ENCODE measurements at places on chromosomes 11 and 22.

GRCh38 chr11:12179531-12179930 is 69.1 kb downstream of the MICAL2 start:
- no peak for DNase-seq

GRCh38 chr11:29962243-29962642 is 54.6 kb downstream of the KCNA4 start:
- DNase-seq: no peak

DNA sequence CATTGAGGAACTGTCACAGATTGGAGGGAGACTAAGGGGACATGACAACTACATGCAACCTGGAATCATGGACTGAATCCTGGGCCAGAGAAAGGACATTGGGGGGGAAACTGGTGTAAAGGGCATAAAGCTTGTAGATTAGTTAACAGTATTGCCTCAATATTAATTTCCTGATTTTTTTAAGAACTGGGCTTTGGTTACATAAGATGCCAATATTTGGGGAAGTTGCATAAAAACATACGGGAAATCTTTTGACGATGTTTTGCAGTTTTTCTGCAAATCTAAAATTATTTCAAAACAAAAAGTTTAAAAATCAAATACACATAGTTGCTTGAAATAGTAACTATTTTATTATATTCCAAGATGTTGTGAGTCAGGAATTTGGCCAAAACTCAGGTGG is 2.9 kb upstream of the FOLR3 start:
- DNase-seq: no peak

- DNase-seq: no peak
Observed at GRCh38 chr11:76049511-76049910, 156.8 kb downstream of the WNT11 start.

DNA sequence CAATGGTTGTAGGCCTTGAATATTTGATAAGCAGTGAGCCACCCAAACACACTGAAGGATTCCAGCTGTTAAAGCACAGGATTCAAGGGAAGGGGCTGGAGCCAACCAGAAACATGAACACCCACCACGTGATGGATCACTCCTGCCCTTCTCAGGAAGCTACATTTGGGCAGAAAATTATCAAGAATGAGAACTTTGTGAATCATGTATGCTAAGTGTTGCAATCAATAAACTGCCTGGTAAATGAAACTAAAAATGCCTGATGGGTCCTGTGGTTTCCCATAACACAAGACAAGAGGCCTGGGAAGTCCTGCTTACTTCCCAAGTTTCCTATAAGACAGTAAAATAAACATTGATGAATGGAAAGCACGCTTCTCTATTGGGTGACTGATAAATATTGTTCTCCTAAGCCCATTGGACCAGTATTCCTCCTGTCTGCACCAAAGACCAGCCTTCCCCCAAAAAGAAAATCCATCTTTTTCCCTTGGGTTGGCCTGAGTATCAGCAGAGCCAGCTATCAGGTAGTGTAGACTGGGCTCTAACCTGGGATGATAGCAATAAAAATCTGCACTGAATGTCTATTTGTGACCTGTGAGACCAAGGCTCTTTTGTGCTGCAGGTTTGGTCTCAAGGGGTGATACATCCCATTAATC is 98.4 kb downstream of the CCDC83 start:
- DNase-seq: no peak

DNA sequence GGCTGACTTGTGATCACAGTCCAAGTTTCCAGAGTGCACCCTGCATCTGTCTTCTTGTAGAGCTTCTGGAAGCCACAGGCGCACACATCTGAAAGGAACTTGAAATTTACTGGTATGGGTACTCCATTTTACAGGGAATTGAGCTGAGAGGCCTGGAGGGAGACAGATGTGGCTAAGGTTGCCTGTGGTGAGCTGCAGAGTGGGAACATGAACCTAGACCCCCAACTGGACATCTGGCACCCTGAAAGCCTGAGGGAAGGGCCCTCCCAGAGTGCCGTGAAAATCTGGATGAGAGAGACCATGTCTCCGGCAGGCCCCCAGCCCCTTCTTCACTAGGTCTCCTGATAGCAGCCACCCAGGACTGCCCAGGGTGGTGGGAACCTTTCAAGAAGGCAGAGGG is 22.6 kb upstream of the SOX10 start:
- DNase-seq: no peak

DNA sequence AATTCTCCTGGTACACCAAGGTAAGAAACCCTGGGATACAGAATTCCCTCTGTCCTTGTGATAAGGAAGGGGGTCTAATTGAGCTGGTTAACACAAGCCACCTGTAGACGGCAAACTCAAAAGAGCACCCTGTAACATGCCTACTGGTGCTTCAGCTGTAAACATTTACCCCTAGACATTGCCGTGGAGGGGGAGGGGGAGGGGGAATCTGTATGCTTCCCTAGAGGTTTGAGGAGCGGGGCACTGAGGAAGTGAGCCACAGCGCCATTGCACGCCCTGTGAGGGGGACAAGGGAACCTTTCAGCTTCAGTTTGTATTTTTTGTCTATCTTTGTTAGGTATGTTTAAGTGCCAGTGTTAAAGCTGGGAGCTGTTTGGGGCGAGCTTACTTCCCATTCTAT is 99.8 kb downstream of the AASDHPPT start:
- no peak for DNase-seq

DNA sequence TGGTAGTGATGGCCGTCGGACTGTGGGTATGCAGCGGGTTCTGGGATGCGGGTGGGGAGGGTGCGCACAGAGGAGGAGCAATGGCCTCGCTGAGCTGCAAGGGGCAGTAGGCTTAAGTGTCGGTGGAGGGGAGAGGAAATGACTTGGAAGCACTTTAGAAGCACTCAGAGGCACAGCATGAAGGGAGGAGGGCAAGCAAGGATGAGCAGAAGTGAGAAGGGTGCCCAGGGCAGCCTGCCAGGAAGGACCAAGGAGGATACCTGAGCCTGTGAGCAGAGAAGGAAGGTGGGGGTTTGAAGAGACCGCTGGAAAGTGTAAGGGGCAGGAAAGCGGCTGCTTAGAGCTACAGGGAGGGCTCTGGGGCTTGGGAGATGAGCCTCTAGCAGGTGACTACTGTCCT is 330 bp downstream of the SLC5A1 start:
- no peak for DNase-seq

DNA sequence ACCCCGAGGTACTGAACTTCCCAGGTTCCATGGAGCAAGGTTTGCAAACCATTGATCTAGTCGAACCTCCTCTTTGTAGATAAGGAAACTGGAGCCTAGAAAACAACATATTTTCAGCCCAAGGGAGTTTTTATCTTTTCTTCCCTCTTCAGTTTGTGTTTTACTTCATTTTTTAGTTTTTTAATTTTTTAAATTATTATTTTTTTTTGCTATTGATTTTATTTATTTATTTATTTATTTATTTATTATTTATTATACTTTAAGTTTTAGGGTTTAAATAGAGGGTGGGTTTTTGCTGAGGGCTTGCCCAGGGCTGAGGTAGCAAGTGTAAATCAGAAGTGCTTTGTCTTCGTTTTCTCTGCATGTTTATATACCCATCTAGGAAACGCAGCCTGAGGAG is 26.9 kb downstream of the CEP164 start:
- no peak for DNase-seq

DNA sequence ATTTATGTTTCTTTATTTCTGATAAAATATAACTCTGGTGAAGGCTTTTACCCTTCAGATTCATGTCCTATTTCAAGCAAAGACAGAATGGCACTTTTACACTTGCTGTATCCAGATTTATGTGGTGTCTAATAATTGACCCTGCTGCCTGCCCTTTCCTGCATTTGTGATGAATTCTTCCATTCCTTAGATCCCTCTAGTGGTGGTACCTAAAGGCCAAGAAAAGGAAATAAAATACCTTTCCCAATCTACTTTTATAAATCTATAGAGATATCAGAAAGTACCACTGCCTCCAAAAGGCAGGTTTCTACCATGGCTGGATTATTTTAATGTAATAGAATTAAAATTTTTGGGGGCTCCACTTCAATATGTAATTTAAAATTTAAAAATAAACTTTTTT is 34.2 kb downstream of the CCDC81 start:
- DNase-seq: no peak

DNA sequence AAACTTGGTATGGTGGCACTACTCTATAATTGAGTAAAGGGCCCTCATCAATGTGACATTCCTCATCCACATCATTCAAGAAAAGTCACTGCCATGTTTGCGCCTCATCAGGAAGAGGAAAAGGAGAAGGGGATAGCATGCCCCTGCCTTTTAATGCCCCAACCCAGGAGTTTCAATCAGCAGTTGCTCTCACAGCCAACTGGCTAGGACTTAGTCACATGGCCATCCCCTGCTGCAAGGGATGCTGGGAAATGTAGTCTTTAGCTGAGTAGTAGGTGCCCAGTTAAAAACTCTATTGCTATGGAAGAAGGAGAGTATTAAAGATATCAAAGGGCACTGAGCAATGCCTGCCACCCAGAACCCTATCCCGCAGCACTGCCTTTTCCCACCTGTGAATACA is 10.9 kb upstream of the CCND1 start:
- no peak for DNase-seq

DNA sequence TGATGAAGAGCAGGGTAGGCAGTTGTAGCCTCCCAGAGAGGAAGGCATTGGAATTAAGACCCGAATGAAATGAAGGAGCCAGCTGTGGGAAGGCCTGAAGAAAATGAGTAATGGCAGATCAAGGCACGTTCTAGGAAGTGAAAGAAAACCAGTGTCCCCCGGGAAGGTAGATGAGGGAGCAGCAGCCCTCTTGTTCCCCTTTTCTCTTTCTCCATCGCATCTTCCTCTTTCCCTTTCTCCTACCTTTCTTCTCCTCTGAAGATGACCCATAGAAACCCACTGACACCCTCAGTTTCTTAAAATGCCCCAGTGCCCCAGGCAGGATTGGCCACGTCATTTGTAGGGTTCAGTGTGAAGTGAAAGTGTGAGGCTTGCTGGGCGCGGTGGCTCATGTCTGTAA is 172.6 kb upstream of the SEZ6L start:
- no peak for DNase-seq

GRCh38 chr22:40462195-40462984 is 92.0 kb downstream of the SGSM3 start:
- no peak for DNase-seq

GRCh38 chr11:106061249-106061784 is 15.8 kb downstream of the KBTBD3 start:
- no peak for DNase-seq

- no peak for DNase-seq
Observed at GRCh38 chr22:36116127-36116526, 44.4 kb downstream of the APOL3 start.

GRCh38 chr22:42313204-42313603 is 42.8 kb upstream of the TCF20 start:
- DNase-seq: no peak

- DNase-seq: no peak
Observed at GRCh38 chr11:99020352-99021225, at the start of gene CNTN5. Gene CNTN5, plus strand, starts transcription at chr11:99020949.

DNA sequence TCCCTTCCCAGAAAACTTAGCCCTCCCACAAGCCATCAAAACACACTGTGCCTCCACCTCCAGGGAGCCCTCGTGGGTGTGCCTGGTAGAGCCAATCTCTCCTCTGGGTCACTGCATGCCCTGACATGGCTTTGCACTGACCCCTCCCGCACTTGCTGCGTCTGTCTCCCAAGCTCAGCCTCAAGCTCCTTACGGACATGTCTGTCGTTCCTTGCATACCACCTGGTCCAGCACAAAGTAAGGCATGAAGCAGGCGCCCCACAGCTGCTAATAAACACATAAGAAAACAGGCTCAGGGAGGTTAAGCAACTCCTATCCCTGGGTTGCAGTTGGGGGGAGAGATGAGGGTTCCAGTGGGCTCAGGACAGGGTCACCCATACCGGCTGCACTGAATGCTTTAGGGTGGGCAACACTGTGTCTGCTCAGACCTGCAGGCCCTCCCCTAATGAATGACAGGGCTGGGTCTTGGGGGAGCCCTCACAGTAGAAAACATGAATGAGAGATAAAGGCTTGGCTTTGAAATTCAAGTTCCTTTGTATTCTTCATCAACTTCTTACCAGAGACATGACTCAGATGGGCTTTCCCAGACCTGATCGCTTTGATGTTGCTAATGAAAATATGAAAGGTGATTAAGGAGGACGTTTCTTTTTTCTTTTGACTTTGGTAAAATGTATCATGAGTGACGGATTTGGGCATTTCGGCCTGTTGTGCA is 38.0 kb downstream of the PHF21B start:
- no peak for DNase-seq

DNA sequence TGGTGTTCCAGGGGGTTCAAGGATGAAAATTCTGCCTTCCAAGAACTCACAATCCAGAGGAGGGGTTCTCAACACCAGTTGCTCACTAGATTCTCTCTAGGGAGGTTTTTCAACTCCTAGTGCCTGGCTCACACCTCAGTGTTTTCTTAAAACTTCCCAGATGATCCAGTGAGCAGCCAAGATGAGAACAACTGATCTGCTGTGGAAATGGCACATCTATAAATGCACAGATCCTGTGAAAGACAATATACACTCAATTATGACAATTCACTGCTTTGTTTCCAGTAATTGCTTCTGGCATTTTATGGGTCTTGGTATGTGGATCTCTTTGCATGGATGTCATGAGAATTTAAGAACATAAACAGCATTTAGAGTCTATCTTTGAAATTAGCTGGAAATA is 45.2 kb upstream of the PRSS23 start:
- DNase-seq: no peak

GRCh38 chr11:33263549-33263948 is 6.4 kb downstream of the HIPK3 start:
- no peak for DNase-seq

DNA sequence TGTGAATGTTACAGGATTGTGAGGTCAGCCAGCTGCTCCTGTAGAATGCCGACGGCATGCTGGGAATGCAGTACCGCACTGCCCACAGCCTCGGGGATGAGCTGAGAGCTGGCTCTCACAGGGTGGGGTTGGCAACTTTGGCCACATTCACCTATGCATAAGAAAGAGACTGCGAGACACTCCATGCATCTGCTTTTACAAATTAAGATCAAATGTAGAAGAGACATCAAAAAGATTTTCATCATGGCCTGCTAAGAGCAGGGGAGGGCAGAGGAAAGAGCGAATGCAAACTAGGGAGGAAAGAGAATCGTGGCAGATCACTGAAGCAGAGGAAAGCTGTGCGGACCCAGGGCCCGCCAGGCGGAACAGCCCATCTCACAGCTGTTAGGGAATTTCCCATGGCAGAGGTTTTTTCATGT is 49.8 kb upstream of the SPATA19 start:
- DNase-seq: no peak

DNA sequence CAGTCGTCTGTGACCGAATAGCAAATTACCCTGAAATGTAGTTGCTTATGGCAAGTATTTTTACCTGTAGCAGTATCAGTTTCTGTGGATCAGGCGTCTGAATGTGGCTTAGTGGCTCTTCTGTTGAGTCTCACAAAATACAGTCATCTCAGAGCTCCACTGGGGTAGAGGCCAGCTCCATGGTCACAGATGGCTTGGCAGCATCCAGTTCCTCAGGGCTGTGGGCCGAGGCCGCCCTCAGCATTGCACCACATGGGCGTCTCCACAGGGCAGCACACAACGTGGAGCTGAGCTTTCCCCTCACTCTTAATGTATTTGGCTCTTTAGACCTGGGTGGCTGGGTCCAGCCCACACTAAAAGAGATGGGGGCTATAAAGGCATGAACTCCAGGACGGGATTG is 57.8 kb downstream of the SBF1 start:
- no peak for DNase-seq

GRCh38 chr11:35594680-35595079 is 23.6 kb upstream of the FJX1 start:
- DNase-seq: no peak

All from hypothalamus (tissue), 51 donors.